Pancreas (tissue), 10 donors: ENCODE measurements at places on chromosomes 1 and 21. TPM values are rescaled to one million over a fixed set of nuclear protein-coding genes. Genes with fewer than 3 reads are reported as not detected.

Gene ANGPTL1
- 4.0 TPM for total RNA-seq

Gene RGS4
- total RNA-seq = 3.4 TPM

Gene ILDR2
- 0.09 TPM for total RNA-seq

Gene KRTAP13-3
- not detected for total RNA-seq

Gene ARHGAP30
- 2.4 TPM for total RNA-seq

Gene TMPRSS2
- 65.6 TPM for total RNA-seq

Gene CRNN
- not detected for total RNA-seq

Gene ATAD3C
- 7.3 TPM for total RNA-seq

Gene MTMR11
- total RNA-seq = 1.7 TPM

Gene PGLYRP3
- not detected for total RNA-seq

Gene PLA2G2F
- not detected for total RNA-seq

Gene BMP8B
- 2.4 TPM for total RNA-seq

Gene OR2T35
- not detected for total RNA-seq

Gene SERPINC1
- total RNA-seq = 0.16 TPM

Gene JMJD4
- 7.4 TPM for total RNA-seq
